ENCODE measurements at places on chromosomes 3 and 15.
A peak's percentile ranks its signal among the peaks of the same experiment; 100 is the strongest.

- DNase-seq, result peak; percentile 62
These were observed 47.2 kb upstream of the TEX55 start for GRCh38 chr3:119098619-119099222.

DNA sequence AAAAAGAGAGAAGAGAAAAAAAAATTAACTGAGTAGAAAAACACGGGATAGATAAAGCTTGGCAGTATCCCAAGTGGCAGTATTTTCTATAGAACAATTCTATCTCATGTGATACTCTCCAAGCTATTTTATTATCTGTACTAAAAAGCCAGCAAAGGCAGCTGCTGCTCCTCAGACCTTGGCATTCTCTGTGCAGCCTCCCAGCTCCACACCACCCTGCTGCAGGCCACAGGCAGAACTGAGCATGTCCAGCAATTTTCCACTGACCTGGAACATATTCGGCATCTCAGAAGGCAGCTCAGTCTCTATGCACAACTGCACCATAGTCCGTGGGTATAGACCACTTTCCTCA, 1161.4 kb downstream of the IGSF11 start:
- DNase-seq, result no peak

GRCh38 chr3:23390989-23391553, 187.9 kb downstream of the UBE2E2 start:
- DNase-seq, result no peak

GRCh38 chr3:160403028-160403545, 3.6 kb downstream of the SMC4 start:
- peak; percentile 22 for DNase-seq

GRCh38 chr3:44659434-44659833, 10.9 kb downstream of the ZNF35 start:
- DNase-seq, result no peak

- no peak for DNase-seq
These were observed 8.6 kb upstream of the SKIC8 start for GRCh38 chr15:78307976-78308375.

- DNase-seq, result no peak
These were observed 113.1 kb downstream of the ZNF621 start for GRCh38 chr3:40637906-40638305.

DNA sequence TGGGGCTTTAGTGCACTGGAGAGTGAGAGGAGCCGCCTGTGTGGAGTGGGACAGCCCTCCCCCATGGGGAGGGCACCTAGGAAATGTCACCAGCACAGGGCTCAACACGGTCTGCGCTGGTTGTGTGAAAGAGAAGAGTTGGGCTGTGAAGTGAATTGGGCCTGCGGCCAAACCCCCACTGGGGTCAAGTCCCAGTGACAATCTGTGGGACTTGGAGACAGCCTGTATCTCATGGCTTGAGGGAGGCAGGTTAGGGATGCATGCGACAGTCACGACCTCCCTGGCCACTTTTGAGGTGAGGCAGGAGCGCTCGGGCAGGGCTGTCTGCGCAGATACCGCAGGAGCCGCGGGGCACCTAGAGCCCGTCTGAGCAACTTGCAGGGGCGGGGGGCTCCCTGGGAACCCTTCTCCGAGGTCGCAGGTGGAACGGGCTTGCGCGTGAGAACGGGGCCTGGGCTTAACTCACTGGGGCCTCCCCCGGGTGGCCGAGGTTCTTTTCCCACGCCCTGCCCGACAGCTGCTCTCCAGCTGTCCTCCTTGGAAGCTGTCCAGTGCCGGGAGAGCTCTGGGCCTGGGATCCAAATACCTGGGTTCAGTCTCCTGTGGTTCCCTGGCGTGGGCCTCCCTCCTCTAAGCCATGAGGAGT, 77.4 kb downstream of the SNRK start:
- DNase-seq, result no peak

DNA sequence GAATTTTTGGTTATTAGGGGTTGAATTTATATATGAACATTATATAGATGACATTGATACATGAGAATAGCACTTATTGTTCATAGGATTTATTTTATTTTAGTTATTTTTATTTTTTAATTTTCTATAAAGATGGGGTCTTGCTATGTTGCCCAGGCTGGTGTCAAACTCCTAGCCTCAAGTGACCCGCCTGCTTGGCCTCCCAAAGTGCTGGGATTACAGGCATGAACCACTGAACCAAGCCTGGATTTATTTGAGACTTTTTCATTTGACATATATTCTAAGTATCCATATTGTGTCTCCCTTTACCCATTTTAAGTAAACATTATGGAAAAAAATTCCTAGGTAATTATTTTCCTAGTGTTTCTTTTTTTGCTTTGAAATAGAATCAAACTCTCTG, 12.5 kb downstream of the PAQR9 start:
- DNase-seq, result no peak

GRCh38 chr3:189303584-189303983, 131.8 kb downstream of the TPRG1 start:
- DNase-seq, result no peak

DNA sequence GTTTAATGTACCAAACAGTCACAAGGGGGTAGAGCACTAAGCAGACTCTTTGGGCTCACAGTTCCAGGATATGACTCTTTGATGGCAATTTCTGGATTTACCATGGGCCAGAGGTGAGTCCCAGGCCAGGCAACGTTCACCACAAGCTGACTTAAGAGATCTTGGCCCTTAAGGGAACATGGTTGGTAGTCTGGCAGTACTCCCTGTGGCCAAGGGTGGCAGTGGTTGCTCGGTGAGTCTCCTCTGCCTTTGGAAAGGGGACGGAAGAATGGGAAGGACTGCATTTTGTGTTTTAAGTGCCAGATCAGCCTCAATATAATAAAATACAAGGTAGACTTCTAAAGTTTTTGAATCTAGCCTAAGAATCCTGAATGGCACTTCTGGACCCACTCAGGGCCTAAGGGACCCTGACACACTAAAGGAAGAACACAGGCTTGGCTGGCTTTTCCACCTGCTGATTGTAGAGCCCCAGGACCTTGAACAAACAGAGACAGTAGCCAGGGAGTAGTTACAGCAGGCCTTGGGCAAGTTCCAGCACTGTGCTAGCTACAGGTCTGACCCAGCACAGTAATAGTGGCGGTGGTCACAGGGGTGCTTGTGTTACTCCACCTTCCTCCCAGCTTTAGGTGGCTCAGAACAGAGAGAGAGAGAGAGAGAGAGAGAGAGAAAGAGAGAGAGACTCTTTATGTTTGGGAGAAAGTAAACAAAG, 730.7 kb upstream of the ALCAM start:
- no peak for DNase-seq

GRCh38 chr15:87910301-87910700, 346.2 kb downstream of the NTRK3 start:
- no peak for DNase-seq

DNA sequence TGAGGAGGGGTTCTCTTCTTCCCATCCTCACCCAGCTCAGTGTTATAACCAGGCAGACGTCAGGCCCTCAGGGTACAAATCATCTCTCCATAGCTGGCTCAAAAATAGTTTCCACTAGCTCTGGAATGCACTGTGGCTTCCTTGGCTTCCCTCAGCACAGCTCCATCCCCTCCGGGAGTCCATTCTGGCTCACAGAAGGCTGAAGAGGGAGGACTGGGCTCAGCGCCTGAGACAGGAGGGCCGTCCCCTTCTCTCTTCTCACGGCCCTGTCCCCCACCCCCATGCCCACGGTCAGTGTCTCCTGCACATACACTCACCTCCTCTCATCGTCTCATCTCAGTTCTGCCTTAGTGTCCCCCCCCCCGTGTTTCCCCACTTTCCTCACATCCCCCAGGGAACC, 50.1 kb downstream of the UMPS start:
- DNase-seq, result no peak

DNA sequence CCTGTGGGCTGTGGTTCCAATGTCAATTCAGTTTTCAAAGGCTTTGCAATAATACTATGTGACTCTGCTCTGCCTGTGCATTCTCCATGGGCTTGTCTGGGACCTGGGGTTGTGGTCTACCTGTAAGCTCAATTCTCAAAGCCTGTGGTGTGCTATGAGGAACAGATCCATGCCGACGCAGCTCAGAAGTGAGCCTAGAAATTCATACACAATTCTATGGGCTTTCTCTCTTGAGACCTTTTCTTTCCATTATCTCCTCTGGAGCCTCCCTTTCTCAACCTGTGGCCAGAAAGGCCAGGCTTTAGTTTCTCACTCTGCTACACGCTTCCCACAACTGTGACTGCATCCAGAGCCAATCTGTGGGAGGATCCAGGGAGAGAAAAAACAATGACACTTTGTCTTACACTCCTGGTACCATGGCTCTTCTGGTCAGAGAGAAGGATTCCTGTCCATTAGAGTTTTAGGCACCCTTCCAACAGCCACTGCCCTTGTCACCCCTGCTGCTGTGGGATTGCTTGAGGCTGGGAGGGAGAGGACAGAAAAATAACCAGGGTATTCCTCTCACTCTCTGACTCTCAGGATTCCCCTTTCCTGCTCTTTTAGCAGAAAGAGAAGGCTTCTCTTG, 34.1 kb upstream of the KLF13 start:
- DNase-seq, result no peak

GRCh38 chr3:12954891-12955650, 113.7 kb upstream of the RPL32 start:
- peak; percentile 94 for DNase-seq

- DNase-seq, result no peak
These were observed 190.4 kb upstream of the TSC22D2 start for GRCh38 chr3:150217691-150218090.

DNA sequence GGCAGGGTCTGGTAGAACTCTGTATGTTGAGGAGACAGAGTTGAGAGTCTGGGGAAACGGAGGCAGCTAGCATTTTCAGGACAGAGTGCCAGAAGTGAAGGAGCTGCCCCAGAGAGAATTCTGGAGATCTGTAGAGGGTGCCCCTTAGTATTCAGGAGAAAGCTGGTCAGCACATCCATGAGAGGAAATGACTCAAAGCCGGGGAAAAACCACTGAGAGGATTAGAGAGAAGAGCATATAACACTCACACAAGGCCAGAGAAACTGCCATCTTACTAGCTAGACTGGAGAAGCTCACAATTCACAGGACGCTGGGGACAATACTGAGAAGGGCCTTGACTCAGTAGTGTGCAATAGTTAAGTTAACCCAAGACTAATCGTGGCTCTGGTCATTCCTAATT, 75.7 kb upstream of the DPPA4 start:
- DNase-seq, result peak; percentile 5

Measured in hematopoietic multipotent progenitor cell treated with erythropoietin and hydrocortisone succinate and interleukin-3 and kit ligand, for 4 days (in vitro differentiated cells).